Stimulated activated CD8-positive, alpha-beta memory T cell treated with anti-CD3 and anti-CD28 coated beads, Interleukin-4, amount 100 ng/mL, for 1 hour (primary cell): ENCODE measurements at places on chromosomes 3 and 15.

DNA sequence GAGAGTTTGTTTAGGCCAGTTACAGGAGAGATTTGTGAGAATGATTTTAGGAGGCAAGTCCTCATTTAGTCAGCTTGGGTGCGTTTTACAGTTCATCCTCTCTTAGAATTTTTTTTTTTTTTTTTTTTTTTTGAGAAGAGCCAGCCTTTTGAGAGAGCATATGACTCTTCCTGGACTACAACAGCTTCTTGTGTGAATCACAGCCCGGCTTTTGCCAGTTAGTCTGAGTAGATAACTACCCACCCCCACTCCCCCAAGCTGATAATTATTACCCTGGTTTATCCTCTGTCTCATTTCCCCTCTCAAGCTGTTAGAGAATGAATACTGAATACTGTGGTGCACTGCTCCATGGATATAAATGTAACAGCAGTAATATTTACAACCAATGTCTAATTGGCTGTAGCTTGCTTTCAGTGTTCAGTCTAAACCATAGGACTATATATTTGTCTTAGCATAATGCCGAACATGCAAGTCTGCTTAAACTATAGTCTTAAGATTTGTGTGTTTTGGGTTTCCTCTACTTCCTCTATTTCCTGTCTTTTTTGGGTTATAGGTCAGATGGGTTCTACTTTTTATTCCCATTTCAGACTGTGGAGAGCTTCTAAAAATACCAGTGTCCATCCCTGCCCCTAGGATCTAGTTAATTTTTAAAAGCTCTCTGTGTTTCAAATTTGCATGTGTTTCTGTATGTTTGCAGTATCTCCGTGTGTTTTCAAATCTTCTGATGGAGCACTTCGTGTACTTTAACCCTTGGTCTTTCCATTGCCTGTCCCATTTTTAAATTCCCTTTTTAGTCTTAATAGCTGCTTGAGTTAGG is 8.0 kb downstream of the CHD2 start:
- no peak for DNase-seq

DNA sequence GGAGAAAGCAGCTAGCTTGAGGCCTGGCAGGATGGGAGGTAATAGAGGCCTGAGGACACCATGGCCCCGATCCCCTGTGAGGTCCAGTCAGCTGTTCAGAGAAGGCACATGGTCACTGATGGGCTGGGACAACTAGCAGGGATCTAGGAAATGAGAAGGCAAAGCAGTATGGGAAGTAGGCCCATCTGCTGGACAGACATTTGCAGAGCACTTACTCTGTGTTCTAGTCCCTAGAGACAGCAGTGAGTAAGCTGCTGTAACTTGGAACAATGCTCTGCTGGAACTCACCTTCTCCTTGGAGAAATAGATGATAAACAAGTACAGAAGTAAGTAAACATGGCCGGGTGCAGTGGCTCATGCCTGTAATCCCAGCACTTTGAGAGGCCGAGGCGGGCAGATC is 7.1 kb downstream of the ECE2 start:
- DNase-seq: no peak

DNA sequence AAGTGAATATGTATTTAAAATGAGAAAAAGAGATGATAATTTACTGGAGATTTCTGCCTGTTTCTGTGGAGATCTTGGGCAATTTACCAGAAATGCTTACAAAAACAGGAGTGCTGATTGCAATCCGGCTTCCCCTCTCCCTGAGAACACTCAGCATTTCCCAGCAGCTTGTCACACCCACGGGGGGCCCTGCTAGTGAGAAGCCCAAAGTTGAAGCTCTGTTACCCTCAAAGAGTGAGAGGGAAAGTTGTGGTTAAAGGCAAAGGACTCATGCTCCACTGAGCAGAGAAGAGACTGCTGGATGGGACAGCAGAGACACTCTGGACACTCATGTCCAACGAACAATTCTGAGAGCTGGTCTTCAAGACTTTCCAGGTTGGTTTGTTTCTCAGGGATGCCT is 2.9 kb downstream of the MCTP2 start:
- DNase-seq: no peak

GRCh38 chr15:67253549-67254237 is 768 bp downstream of the AAGAB start:
- DNase-seq: no peak

GRCh38 chr3:122263974-122264588 is 61.0 kb upstream of the CSTA start:
- no peak for DNase-seq

DNA sequence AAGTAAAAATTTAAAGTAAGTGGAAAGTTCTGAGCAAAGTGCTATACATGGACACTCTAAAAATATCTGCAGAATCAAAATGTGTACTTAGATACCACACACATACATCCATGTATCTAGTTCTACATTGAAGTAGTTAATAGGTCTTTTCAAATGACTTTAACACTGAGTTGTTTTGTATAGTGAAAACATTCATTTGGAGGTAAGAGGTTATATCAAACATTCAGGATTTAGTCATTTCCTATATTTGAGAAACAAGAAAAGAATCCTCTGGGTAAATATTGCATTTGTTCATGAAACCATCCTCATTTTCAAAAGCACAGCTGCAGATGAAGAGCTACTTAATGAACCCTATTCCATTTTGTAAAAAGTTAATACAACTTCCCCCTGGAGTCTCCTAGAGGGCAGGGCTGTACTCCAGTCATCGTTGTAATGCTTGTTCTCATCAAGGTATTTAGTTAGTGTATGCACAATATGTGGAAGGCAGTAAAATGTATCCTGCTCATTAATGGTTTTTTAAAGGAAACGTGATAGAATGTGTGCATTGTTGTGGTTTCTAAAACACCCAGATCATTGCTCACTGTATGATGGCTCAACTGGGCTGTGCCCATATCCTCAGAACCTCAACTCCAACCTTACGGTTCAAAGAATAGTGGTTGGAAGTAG is 26.2 kb downstream of the ARPP21 start:
- DNase-seq: no peak

DNA sequence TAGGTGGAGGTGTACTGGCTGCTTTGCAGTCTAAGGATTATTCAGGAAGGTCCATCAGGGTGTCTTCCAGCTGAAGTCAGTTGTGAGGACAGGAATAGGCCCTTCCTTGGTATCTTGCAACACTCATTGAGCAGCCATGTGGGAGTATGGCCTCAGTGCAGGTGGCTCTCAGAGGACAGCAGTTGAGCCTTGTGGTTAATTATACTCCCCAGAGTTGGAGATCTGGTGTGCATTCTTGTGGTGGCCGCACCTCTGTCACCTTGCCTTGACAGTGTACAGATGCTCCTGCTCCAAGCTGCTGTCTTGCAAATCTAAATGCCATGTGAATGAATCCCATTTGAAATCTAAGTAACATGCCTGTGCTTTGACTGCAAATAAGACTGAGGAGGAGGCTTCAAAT is 339.9 kb upstream of the BCHE start:
- DNase-seq: no peak

DNA sequence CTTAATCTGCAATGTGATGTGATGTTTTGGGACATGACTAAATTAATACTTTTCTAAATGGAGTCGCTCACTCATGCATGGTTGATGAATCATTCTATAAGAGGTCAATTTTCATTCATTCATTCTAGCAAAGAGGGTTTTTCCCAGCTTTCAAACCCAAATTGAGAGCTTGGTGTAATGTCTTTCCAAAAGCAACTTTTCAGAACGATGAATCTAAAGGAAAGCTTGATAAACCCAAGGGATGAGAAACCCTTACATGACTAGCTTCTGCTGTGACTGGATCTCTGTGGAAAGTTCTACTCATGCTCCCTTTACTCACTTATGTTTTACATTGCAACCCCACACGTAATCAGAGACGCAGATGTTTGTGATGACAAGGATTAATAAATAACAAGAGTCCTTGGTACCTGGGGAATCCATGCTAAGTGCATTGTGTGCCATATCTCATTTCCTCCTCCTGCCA is 47.7 kb downstream of the PDZRN3 start:
- no peak for DNase-seq

DNA sequence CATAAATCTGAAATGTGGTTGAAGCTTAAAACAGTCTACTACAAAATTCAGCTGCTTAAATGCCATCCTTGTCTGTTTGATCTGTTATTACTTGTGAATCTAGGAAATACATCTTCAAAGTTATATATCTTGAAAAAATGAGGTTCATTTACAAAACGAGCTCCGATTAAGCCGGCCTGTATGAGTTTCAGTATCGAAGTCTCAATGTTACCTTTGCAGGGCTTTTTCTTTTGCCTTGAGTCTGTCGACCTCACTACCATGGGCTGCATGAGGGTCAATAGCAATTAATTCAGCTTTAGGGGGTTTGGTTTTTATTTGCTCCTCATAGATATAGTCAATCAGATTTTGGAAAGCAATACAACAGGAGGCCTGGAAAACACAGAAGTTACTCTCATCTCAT is 23.2 kb downstream of the ERICH6 start:
- no peak for DNase-seq
